Inflammatory macrophage treated with lipopolysaccharide for 1 hour (primary cell): ENCODE measurements at places on chromosomes 1 and 21.
A peak's percentile ranks its signal among the peaks of the same experiment; 100 is the strongest.

DNA sequence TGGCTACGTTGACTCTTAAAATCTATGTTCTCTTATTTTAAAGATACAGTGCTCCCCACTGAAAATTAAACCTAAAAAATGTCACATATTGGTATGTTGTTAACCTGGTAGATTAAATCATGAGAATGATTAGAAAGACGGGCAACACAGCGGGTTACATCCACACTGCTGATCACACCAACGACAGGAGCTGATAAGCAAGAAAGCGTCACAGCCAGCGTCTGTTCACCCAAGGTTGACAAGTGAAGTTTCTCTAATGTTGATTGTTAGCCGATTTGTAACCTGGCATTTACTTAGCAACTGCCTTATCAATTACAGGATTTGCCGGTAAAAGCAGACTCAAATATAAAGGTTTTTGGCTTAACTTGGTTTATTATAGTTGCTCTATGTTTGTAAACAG is 149.3 kb downstream of the NR5A2 start:
- no peak for DNase-seq

GRCh38 chr1:176843352-176844297 is 320.9 kb downstream of the ASTN1 start:
- no peak for DNase-seq

DNA sequence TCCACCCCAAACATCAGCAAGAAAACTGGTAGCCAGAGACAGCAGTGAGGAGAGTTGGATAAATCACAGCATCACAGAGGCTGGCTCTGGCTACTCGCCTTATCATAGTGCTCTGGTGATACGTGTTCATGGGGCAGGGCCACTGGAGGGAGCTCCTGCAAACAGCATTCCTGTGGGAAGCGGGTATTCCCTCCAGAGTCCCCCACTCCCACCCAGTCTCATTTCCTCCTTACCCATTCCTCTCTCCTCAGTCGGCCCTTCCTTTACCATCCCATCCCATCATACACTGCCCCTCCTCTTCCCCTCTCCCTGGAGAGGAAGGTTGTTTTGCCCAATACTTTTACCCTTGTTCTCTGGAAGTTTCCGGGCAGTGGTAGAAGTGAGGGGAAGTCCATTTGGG is 7.1 kb downstream of the NHLH2 start:
- no peak for DNase-seq

DNA sequence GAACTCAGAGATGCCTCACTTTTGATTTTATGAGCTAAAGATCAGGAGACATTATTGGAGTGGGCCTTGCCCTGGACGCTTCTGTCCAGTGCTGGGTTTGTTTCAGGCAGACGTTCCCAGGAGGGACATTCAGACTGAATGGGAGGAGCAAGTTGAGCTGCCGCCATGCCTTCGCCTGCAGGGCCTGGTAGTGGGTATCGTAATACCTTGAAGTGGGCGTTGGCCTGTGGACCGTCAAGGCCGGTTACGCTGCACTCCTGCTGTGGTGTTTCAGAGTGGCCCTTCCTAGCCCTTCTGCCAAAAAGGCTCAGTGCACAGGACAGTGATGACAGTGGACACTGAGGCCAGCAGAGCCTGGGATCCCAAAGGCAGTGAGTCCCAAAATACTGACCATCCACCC is 1.6 kb downstream of the FAM3B start:
- DNase-seq, result no peak

DNA sequence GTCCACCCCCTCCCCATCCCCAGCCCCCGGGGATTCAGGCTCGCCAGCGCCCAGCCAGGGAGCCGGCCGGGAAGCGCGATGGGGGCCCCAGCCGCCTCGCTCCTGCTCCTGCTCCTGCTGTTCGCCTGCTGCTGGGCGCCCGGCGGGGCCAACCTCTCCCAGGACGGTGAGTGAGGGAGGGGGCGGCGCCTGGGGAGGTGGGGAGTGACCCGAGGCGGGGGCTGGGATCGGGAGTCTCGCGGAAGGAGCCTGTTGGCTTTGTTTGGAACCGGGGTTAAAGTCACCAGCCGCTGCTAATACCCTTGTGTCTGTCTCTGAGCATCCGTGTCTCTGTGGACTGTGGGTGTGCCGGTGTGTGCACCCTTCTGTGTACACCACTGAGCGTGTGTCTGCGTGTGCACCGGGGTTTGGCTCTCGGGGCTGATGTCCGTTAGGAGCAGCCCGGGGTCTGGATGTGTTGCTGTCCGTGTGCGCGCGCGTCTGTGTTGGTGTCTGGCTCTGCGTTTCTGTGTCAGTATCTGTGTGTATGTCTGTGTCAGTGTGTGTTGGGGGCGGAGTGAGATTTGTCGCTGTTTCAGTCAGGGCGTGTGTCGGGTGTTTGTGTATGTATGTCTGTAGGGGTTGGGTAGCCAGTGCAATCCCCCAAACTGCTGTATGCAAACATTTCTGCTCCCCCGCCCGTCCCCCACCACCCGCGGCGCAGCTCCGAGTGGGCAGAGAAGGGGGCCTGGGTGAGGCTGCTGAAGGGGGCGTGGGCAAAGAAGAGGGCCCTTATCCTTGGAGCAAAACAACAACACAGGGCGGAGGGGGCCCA is 480 bp downstream of the CADM3 start:
- no peak for DNase-seq

DNA sequence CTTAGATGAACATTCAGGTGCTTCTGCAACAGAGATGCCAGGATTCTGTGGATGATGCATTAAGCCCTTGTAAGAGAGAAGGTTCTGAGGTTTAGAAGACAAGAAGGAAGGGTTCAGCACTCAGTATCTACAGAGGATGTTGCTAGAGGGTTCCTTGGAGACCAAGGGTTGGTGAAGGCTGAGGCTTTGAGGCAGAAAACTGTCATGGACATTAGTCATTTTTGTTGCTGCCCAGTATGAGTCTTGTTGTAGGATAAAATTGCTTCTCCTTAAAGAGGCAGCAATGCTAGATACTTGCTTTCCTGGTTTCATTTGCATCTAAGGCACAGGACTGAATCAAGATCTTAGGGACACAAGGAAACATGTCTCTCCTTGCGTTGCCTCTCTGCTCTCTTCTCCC is 319.4 kb upstream of the NFIA start:
- DNase-seq, result no peak

DNA sequence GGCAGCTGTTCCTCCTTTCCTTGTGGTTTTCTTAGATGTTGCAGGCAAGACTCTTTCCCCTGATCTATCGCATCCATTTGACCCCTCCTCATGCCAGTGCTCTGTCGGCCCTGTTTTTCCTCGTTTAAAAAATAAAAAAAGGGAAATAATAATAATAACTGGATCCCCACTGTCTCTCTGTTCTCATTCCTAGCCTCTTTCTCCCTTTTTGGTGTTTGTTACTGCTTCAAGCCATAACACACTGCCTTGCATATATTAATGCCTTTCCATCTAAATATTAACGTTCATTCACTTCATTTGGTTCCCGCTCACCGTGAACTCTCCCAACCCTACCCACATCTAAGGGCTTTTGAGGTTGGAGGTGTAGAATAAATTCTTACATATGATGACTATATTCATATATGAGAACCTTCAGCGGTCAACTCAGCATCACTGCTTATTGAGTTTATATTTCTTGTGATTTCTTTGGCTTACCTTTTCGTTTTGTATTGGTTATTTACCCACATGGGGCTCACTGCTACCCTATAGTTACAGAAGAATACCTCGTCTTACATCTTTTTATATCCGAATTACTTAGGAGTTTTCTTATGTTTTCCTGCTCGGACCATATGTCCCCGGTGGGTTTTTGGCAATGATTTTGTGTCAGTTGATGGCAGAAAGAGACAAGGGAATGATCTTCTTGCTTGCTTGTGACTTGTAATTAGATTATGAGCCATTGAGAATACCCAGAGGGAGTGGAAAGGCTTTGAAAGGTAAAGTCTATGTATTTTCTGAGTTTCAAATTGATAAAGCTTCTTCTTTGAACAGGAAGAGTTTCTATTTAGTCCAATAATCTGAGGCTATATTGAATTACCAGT is 805 bp downstream of the ATG4C start:
- DNase-seq, result no peak

DNA sequence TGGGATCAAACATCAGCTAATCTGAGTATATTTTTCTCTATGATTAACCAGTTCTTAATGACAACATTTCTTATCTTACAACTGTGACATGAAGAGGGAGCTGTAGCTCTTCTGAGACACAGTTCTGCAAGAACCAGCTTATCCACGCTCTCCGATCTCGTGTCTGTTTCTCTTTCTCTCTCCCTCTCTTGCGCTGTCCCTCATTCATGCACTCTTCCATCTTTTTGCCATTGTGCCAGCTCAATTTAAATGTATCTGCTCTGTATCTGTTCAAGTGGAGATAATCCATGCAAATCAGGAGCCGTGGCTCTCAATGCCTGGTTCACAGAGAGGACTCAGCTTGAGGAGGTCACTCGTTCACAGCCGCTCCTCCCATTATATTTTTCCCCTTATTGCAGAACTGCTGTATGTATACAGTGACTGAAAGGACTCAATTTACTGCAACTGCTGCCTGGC is 494.7 kb upstream of the ADGRL2 start:
- peak; percentile 14 for DNase-seq

DNA sequence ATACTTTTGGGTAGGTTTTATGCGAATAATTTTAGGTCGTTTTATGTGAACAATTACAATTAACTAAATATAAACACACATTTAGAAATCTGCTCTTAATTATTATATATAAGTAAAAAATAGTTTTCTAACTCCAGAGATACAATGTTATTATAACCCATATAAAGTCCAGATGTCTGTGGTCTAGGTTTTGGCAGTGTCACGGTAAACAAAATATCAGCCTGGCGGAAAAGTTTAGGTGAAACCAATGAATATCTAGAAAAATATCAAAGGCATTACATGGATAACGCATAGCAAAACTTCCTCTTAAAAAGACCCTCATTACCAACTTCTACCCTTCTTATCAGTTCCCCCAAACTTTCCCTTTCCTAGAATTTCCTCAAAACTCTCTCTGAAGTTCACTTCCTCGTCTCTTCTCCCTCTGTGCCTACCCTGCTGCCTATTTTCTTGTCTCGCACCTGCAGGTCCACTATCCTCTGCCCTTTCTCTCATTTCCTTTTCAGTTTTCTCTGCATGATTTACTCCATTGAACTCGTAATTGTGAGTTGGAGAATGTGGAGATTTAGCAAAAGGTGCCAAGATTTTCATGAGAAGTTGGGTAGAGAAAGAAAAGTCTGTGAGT is 21.8 kb downstream of the VTCN1 start:
- no peak for DNase-seq

DNA sequence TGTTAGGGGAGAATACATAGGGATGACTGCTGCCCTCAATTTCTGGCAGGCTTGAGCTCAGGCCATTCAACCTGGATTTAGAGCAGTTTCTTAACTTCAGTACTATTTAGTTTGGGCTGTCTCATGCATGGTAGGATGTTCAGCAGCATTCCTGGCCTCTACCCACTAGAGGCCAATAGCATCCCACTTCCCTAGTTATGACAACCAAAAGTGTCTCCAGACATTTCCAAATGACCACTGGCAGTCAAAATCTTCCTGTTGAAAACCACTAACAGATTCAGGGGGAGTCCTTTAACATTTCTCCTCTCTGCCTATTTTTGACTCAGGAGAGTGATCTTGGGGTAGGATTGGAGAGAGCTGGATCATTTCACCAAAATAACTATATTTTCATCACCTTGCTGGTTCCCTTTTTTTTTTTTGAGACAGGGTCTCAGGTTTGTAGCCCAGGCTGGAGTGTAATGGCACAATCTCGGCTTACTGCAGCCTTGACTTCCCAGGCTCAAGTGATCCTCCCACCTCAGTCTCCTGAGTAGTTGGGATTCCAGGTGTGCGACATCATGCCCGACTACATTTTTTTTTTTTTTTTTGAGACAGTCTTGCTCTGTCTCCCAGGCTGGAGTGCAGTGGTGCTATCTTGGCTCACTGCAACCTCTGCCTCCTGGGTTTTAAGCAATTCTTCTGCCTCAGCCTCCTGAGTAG is 8.7 kb downstream of the GNAT2 start:
- DNase-seq, result no peak

- no peak for DNase-seq
These were observed 25.1 kb downstream of the TIAM1 start for GRCh38 chr21:31318971-31319370.

DNA sequence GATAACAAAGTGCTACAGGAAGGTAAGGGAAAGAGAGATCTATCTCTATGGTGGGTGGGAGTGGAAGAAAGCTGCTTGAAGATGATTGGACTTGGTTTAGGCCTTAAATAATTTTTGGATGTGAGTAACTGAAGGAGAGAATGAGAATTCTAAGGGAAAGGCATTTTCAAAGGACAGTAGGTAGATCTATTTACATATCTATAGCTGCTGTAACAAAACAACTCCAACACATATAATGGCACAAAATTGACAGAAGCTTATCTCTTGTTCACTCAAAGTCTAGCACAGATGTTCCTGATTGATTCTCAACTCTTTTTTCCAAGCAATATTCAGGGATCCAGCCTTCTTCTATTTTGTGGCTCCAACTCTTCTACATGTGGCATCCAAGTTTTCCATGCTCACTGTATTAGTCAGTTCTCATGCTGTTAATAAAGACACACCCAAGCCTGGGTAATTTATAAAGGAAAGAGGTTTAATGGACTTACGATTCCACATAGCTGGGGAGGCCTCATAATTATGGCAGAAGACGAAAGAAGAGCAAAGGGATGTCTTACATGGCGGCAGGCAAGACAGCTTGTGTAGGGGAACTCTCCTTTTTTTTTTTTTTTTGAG is 3.1 kb upstream of the DDAH1 start:
- DNase-seq, result no peak

GRCh38 chr21:34800797-34801518 is 132.2 kb downstream of the CLIC6 start:
- DNase-seq, result no peak

DNA sequence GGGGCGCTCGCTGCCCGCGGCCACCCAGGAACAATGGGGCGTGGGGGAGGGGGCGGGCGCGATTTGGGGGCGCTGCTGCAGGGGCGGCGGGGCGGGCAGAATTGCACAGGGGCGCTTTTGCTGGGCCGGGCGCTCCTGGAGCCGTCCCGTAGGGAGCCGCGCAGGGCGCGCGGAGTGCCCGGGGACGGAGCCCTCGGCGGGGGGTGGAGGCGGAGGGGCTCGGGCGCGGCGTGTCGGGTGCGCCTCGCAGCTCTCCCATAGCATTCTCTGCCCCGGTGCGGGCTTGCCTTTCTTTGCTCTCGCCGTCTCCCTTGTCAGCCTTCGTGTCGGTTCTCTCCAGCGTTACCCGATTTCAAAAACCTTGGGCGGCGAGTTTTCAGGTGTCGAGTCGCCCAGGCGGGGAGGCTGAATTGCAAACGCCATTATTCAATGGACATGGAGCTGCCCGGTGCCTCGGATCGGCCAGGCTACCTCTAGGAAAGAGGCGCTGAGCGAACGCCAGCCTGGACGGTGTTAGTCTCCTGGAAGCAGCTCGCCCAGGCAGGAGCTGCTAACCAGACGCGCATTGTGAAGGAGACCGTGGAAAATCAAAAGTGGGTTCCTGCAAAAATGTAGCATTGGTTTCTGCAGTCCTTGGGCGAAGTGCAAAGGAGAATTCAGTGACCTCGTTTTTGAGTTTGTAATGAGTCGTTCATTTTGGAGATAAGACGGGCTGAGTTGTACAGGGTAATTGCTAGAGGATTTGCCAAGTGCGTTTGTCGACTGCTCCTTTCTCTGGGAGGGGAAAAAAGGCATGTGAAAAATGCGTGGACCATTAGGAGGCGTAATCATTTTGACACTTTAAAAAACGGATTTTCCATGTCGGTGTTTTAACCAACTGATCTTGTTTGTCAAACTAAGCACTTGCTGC is 626 bp downstream of the CXADR start:
- DNase-seq, result no peak
